NCI-H146 (cell line): ENCODE measurements at places on chromosomes 2 and 18.
A peak's percentile ranks its signal among the peaks of the same experiment; 100 is the strongest.

DNA sequence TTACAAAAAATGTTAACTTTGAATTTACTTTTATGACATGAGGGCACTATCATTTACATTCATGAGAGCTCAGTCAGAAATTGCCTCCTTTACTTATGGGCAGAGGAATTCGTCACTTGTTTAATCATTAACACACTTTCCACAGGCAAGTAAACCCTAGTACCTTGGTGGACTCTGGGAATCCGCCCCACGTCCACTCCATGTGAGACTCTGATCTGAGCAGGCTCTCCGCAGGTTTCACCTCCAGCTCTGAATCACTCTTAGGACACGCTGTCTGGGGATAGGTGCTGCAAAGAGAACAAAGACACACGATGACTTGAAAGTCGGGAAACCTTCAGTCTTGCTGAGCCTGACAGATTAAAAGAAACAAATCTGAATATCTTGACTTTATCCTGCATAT is 73.6 kb downstream of the LPIN2 start:
- DNase-seq: no peak

DNA sequence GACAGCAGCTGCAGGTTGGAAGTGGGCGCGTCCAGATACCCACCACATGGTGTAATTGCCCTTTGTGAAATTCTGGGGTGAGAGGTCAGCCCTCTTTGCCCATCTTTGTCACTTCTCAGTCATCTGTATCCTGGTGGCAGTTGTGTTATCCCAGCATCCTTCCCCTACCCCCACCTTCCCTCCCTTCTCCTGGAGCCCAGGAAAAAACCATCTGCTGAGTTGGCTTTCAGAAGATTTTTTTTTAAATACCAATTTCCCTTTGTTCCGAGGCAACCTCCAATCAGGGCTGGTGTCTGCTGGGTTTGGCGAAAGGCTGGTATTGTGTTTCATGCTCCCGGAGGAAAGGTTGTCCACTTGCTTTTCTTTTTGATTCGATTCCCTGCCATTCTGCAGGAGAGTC is 35.2 kb downstream of the SETBP1 start:
- peak; percentile 86 for DNase-seq

DNA sequence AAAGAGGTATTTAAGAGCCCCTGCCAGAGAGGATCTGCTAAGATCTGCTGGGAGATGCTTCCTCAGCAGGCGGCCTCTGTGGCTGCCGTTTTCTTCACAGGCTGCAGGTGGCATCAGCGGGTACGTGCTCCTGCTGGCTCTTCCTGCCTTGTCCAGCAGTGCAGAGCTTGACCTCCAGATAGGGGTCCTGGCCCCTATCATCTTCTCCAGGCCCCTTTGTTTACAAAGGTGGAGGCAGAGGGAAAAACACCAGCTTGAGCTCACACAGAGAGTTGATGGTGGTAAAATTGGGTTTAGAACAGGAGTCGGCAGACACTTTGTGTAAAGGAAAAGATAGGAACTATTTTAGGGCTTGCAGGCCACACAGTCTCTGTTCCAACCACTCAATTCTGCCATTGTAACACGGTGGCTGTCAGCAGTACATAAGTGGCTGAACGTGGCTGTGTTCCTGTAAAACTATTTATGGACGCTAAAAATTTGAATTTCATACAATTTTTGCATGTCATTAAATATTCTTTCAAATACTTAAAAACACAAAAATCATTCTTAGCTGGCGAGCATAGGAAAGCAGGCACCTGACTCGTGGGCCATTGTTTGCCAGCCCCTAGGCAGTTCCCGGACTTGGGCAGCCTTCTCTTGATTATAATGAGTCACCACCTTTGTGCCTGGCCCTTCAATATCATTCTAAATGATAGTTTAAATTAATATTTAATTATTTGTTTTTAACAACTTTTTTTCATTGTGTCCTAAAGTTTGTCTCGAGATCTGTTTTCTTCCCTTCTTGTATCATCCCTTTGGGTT is 98.2 kb upstream of the B3GNT7 start:
- DNase-seq: peak; percentile 54

DNA sequence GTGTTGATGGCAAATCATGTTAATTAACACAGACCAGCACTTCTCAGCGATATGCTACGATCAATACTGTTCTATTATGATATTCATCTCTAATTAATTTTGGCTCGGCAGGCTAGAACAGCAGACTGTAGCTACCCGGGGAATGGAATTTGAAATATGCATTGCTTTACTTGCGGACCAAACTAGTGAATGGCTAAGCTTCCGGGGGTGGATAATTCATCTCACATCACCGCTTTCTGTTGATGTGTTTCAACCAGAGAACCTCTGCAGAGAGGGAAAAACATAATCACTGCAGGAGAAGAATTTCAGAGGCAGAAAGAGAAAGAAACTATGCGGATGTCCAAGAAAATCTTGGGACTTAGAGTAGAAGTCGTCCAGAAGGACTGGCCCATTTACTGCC is 490.9 kb downstream of the STK39 start:
- no peak for DNase-seq

GRCh38 chr2:236980961-236981360 is 104.7 kb upstream of the COPS8 start:
- DNase-seq: no peak

DNA sequence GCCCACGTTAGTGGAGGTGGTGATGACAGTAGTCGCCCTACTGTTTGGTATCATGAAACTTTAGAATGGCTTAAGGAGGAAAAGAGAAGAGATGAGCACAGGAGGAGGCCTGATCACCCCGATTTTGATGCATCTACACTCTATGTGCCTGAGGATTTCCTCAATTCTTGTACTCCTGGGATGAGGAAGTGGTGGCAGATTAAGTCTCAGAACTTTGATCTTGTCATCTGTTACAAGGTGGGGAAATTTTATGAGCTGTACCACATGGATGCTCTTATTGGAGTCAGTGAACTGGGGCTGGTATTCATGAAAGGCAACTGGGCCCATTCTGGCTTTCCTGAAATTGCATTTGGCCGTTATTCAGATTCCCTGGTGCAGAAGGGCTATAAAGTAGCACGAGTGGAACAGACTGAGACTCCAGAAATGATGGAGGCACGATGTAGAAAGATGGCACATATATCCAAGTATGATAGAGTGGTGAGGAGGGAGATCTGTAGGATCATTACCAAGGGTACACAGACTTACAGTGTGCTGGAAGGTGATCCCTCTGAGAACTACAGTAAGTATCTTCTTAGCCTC is 16.2 kb downstream of the MSH6 start:
- DNase-seq: no peak

DNA sequence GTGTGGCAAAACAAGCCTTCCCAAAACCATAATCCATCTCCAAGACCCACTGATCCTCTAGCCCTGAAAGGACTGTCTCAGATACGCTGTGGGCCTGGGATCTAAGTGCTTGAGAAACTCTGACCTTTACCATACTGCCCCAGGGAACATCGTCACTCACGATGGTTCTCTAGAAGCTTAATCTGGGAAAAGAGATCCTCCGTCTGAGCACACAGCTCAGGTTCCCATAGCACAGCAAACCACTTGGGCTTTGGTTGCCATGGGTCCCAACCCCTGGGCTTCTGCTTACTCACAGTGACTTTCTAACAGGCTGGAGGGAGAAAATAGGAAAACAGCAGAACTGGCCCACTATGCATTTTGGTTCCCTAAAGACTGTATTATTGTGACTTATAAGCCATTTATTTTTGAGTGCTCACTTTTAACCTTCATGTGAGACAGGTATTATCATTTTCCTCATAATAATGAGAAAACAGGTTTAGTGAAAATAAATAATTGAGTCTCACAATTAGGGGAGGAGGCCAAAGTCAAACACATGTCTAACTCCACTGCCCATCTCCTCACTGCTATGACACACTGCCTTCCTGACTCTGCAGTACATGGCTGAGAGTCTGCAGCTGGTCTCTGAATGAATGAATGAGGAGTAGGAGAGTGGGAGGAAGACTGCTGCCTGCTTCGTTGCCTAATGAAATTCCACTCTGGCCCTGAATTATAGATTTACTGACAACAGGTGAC is 46.7 kb downstream of the REEP1 start:
- DNase-seq: no peak

GRCh38 chr2:189362283-189362682 is 79.0 kb upstream of the WDR75 start:
- DNase-seq: no peak

DNA sequence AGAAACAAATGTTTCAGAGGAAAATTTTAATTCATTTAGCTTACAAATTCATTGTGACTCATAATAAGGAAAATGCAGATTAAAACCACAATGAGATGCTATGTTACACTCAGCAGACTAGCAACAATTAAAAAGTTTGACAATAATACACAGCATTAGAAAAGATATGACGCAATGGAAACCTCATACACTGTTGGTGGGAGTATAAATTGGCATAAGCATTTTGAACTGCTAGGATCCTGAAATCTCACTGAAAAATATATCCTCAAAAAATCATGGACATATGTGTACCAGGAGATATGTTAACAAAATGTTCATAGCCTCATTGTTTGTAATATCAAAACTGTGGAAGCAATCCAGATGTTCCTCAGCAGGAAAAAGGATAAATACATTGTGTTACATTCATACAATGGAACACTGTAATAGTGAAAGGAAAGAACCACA is 13.7 kb downstream of the CALCRL start:
- no peak for DNase-seq

GRCh38 chr2:161415987-161416707 is at the start of gene TBR1:
TSS of gene TBR1 (plus strand) at chr2:161416297. CDS start at chr2:161416411, 114 bp downstream.
- peak; percentile 43 for DNase-seq

GRCh38 chr2:44267796-44268648 is 7.3 kb upstream of the SLC3A1 start:
- DNase-seq: no peak

DNA sequence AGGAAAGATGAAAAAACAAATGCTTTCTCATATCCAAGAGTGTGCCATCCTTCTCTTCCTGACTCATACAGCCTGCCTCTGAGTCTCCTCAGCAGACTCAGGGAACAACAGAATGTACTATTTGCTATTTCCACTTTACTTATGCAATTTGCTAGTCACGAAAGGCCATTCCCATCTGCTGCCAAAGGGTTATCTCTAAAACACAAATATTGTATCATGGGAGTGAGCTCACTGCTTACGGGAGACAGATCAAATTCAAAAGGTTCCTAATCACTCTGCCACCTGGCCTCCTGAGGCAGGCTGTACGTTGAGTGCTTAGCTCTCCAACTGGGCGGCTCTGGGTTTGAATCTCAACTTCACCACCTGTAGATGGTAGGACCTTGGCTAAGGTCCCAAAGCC is 92.0 kb downstream of the GAREM1 start:
- peak; percentile 74 for DNase-seq

- no peak for DNase-seq
These were observed 199.6 kb downstream of the BCL11A start for GRCh38 chr2:60353863-60354262.

GRCh38 chr2:124248386-124248785 is 223.3 kb downstream of the CNTNAP5 start:
- no peak for DNase-seq

DNA sequence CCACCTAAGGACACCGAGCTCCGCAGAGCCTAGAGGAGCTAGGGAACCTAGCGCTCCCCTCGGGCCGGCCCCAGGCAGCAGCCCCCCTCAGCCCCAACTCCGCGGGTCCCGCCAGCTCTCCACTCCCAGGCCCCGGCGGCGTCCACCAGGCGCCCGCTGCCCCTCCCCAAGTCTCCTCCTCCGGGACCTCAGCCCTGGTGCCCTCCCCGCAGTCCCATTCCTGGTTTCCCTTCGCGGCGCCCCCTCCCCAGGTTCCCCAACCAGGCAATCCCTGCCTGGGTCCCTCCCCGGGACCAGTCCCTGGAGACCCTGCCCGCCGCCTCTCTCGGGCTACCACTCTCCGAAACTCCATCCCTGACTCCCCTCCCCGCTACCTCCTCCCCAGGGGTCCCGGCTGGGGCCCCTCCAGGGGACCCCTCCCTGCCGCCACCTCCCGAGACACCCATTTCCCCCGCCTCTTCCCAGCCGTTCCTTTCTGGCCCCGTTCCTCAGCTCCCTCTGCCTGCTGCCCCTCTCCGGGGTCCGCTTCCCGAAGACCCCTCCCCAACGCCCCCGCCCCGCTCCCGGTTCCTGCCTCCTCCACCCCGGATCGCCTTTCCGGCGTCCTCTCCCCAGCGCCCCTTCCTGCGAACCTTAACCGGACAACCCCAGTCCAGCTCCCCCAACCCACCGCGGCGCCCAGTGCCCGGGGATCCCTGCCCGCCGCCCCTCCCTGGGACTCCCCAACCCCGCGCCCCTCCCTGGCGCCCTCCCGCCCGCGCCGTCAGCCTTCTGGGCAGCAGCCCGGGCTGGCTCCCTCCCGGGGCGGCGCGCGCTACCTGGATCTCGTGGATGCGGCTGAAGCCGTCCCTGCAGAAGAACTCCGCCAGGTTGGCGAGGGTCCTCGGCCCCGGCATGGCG is 678 bp downstream of the CYP27C1 start:
- DNase-seq: peak; percentile 34

DNA sequence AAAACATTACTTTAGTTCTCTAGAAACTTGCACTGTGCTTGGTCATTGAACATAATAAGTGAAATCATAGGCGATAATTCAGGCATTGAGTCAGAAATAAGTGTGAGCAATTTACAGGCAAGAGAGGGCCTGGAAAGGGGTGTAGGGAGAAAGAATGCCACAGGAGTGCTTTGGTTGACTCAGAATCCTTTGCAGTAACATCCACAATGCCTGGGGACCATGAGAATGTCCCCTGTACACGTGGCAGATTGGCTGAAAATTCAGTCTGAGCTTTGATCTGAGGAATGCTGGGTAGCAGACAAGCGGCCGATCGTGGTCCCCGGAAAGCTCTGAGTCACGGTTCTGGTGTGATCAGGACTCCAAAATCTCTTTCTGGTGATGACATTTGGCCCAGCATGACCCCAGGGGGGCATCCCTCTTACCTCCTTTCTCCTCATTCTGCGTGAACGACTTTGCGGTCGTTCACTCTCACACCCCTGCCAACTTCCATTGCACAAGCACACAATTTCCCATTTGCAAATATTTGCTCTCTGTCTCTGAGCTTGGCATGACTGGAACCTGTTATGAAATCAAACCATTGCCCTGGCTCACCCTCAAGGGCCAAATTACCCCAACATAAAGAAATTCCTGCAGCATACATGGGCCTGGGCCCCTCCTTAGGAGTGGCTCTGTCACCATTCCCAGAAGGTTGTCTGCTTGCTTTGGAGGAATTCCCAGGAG is 305.0 kb upstream of the EPAS1 start:
- DNase-seq: no peak

DNA sequence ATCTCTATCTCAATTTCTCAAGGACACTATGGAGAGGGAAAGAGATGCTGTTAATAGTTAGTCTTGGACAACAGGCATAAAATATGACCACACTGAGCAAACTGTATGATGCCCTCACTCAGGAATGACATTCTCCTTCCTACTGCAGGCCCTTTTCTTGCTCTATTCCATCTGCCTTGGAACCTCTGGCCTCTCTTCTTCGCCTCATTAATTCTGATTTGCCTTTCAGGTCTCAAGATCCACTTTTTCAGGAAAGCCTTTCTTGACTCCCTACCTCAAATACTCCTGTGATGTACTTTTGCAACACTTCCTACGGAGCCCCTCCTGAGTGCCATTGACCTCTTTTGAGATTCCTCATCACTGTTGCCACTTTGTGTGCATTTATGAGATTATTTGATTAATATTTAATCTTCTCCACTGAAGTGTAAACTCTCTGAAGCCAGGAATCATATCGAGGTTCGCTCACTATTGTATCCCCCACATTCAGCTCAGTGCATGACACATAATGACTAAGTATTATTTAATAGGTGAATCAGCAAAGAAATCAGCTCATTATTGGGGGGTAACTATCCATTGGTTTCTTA is 21.3 kb upstream of the SPP2 start:
- DNase-seq: no peak

- no peak for DNase-seq
These were observed 151.8 kb downstream of the MGAT5 start for GRCh38 chr2:134405611-134406081.
